ENCODE measurements at places on chromosomes 3 and 15.

DNA sequence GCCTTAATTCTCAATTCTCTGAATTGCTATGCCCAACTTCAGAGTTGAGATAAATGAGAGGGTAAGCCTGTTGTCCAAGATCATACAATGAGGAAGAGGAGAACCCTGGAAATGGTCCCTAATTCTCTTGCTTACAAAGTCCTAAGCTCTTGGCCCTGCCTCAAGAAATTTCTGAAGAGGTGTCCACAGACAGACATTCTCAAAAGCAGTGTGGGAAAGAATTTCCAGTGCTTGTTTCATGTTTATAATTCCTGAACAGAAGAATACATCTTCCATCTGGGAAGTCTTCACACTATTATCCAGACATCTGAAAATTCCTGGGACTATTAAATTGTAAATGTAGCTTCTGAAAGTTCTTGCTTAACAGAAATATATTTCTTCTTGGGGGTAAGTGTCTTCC, 166.8 kb upstream of the LRTM1 start:
- DNase-seq, result no peak

DNA sequence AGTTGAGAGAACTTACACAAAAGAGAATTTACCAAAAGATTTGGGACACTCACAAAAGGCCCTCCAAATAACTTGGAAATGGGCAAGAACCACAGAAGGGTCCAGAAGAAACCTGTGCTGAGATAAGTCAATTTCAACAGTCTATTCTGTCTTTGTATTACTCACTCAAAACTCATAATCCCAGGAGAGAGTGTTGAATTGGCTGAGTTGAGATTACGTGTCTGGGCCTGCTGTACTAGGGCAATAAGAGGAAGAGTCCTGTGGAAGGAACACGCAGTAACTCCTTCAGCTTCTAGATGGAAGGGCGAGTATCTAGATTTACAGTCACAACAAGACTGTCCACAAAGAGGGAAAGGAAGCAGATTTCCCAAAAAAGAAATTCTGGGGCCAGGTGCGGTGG, 42.5 kb upstream of the DYNC1LI1 start:
- no peak for DNase-seq

- no peak for DNase-seq
These were observed 61.7 kb upstream of the ITGA11 start for GRCh38 chr15:68493629-68494028.

DNA sequence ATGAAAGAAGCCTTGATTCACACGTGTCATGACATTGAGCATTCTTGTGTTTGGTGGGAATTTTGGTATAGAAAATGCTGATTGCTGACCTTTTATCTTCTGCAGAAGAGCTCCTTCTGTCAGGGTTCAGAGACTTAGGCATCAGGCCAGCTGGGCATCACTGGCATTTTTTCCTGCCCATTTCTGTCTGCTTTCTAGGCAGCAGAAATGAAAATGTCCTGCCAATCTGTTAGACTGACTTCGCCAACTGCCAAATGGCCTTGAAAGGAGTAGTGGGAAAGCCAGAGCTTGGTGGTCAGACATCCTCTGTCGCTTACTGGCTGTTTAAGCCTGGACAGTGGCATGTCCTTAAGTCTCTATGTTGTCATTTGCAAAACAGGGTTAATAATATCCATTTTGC, 57.4 kb downstream of the EEFSEC start:
- no peak for DNase-seq

DNA sequence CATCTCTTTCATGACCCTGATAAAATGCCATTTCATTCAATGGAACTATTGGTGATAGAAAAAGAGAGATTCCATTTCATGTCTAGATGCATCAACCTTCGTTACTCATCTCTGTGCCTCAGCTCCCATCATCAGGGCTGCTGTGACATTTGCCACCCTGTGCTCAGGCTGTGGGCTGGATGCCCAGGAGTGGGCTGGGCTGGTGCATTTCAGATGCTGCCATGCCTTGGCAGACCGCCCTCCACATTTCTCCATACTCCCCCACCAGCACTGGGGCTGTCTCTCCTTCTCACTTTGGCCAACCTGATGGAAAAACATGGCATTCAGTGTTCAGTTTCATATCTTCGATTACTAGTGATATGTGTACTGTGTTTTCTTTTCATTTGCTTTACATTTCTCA, 59.1 kb downstream of the DNASE1L3 start:
- DNase-seq, result no peak

DNA sequence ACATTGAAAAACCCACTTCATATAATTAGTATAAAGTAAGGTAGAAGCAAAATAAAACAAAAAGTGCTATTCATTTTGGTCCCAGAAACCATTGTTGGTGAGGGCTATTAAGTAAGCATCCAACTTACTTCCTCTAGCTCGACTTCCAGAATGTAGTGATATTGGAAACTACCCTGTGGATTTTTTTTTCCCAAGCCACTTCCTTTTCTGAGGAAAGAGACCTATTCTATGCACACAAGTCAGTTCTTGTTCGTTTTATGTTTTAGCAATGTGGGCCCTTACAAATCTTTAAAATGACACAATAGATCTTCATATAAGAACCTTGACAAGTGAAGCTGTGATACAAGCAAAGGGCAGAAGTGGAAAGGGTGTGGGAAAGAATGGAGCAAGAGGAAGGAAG, 402.0 kb upstream of the TBL1XR1 start:
- no peak for DNase-seq

- no peak for DNase-seq
These were observed 57.9 kb downstream of the EPHB1 start for GRCh38 chr3:134852893-134853351.

DNA sequence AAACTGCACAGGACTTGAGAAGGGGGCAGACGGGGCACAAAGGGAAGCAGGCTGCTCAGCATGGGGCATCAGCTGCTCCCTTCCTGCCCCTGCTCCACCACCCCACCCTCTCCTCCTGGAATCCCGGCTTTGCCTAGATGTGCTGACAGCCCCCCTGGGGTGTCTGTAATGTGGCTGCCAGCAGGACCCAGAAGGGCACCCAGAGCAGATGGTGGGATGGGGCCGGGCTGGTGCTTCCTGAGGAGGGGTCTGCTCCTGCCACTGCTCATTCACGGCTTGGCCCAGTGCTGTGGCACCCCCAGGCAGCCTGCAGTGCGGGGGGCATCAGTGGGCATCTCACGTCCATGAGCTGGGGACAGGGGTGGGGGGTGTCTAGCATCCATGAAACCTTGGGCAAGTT, 10.2 kb downstream of the H1-8 start:
- no peak for DNase-seq

DNA sequence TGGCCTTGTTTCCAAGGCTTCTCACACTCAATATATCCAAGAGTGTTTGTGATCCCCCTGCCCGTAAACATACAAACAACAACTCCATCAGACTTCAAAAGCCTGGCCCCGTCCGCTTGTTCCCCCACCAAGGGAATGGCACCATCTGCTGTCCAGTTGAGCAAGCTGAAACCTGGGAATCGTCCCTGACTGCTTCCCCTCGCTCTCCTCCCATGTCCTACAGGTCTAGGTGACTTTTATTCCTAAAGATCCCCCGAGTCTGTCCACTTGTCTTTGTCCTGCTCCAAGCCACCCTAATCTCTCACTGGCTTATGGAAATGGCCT, 27.9 kb upstream of the FAM174B start:
- no peak for DNase-seq

DNA sequence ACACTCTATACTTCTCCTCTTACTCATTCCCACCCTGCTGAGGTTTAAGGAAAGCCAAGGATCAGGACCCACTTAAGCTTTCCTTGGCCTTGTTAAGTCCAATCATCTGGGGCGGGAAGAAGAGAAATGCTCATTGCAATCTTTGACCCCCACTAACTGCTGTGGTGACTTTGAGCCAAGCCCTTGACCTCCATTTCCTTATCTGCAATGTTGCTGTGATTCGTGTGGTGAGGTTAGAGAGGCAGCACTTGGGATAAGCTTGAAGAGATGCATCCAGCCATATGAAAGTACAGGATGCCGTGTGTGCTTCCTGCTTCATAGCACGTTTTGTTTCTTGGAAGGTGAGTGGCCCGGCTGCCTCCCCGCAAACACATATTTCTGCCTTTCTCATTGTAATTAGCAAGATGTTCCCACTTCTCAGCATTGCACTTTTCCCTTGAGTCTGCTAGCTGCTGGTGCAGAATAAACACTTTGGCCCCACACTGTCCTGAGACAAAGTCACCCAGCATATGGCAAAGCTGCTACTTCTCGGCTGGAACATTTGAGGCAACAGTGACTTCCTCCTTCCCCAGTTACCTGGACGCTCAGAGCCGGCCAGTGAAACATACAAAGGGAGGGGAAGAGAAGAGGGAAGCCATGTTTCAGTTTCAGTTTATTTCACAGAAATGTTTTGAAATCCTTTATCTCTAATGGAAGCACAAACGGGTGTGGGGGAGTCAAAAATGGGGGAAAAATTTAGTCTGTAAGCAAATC, 10.5 kb upstream of the NUDT16 start:
- no peak for DNase-seq

GRCh38 chr15:69841113-69841828, 256.4 kb downstream of the TLE3 start:
- no peak for DNase-seq

- peak; percentile 72 for DNase-seq
These were observed 750 bp downstream of the SLC33A1 start for GRCh38 chr3:155853214-155854140.

GRCh38 chr3:87307805-87308204, 31.4 kb upstream of the POU1F1 start:
- no peak for DNase-seq

DNA sequence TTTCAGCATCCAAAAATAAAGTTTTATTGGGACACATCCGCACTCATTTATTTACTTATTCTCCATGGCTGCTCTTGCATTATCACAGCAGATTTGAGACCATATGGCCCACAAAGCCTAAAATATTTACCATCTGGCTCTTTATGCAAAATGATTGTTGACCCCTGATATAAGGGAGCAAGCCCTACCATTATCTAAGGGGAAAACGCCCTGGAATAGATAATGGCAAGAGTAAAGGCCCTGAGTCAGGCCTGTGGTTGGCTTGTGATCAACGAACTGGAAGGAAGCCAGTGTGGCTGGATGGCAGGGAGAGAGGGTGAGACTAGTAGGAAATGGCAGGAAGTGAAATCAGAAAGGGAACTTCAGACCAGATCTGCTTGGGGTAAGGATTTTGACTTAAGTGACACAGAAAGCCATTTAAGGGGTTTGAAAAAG, 24.6 kb upstream of the DMXL2 start:
- no peak for DNase-seq
